Hematopoietic multipotent progenitor cell treated with erythropoietin and hydrocortisone succinate and interleukin-3 and kit ligand, for 6 days (in vitro differentiated cells): ENCODE measurements at places on chromosomes 12 and 14.

DNA sequence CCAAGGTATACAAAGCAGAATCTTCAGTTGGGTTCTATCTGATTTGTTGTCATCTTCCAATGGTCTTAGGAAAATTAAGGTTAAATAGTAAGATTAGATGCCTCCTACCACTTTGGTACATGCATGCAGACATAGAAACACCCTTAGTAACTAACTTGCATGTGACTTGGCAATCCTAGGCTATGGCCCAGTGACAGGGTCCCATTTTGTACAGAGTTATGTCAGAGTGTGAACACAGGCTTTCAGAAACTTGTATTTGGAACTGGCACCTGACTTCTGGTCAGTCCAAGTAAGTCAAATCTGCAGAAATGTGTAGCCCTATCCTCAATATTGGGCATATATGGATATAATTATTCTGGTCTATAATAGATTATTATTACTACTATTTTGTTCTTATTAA, 53.1 kb downstream of the DAD1 start:
- DNase-seq = no peak

DNA sequence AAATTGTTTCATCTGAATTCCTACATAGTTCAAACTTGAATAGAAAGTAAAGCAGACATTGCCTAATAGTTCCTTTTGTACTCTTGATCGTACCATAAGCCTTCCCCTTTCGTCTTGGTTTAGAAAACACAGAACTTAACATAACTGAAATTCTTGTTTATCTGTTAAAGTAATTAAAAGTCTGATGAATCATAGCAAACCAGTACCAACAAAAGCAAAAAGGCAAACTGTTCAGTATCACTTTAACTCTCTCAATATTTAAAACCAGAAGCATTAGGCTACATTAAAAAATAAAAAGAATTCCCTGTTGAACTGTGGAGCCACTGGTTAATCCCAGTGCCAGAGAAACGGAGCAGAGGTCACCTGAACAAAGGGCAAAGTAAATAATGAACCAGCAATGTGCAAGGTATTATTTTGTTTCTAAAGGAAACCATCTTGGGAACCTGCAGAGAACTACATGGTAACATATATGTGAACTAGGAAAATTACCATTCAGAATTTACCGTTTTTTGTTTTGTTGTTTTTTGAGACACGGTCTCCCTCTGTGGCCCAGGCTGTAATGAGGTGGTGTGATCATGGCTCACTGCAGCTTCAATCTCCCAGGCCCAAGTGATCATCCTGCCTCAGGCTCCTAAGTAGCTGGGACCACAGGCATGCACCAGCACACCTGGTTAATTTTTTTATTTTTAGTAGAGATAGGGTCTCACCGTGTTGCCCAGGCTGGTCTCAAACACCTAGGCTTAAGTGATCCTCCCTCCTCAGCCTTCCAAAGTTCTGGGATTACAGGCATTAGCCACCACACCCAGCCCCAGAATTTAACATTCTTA, 17.1 kb upstream of the HIGD1C start:
- peak; percentile 50 for DNase-seq

DNA sequence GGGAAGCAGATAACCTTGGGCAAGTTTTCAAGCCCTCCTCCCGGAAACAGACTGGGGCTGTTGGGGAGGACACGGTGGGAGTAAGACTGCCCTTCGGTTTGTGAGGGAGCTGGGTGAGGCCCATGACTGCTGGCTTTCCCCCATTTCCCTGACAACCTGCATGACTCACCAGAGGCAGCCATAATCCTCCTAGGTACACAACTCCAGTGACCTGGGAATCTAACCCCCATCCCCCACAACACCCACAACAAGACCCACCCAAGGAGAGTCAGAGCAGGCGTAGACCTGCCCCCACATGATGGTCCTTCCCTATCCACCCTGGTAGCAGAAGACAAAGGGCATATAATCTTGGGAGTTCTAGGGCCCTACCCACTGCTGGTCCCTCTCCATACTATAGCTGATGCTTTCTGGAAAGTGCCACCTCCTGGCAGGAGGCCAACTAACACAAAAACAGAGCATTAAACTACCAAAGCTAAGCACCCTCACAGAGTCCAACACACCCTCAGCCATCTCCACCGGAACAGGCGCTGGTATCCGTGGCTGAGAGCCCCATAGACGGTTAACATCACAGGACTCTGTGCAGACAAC, 14.8 kb downstream of the DDX24 start:
- DNase-seq = no peak

GRCh38 chr14:70121521-70121920, 67.2 kb downstream of the SLC8A3 start:
- DNase-seq = no peak

- no peak for DNase-seq
Measured at GRCh38 chr12:34288963-34289345, 266.7 kb downstream of the ALG10 start.

DNA sequence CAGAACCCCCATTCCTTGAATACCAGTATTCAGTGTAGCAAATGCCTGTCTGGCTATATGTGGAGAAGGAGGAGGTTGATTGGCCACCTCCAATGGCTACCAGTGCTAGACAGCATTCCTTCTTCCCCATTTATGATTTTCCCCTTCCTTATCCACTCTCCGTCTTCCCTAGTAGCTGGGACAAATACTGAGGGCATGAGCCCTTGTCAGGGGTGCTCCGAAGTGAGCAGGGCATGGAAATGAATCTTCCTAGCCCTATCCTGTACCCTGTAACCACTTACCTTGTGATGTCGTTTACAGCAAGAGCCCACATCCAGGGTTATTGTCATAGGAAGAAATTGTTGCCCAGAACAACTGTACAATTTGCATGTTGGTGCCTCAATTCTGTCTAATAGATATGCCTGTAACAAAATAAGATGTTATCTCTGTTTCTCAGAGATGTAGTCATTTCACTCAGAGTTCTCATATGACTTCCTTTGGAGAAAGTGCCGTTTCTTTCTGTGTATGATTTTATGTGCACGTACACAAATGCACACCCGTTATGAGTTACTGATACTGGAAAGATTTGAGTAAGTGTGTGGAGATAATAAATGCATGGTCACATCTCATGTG, 423.7 kb downstream of the EGLN3 start:
- DNase-seq = no peak

GRCh38 chr14:79475887-79476532, 735.3 kb downstream of the DIO2 start:
- no peak for DNase-seq

GRCh38 chr14:23040100-23040499, 1.9 kb upstream of the PSMB11 start:
- no peak for DNase-seq

DNA sequence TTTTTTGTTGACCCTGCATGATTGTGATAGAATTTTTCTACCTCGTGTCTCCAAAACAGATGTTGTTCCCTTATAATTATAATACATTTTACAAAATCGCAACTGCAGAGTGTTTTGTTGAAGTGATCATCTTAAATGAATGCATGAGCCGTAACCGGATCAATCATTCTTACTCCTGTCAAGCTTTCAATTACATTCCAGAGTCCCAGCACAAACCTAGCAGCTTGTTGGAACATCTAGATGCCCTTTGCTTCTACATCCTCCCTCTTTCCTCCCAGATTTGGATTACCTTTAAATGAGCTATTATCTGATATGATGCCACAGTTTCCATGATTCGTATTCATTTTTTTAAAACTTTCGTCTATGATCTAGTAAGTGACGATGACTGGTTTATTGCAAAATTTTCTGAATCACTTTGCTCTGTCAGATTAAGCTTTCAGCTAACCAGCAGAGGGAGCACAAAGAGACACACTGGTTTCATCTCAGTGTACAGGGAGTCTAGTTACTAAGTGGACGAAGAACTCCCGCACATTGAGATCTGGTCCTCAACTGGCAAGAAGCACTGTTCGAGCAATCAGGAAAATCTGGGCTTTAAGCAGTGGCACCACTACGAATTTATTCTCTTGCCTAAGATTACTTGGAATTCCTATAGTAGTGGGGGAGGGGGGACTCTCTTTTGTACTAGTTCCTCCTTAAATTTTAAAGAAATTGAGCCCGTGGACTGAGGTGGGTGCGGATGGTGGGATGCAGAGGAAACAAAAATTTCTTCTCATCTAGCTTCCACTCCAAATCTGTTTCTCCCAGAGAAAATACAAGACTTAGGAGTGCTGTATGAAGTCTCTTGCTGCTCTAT, 40.9 kb downstream of the TSHR start:
- DNase-seq = peak; percentile 92

DNA sequence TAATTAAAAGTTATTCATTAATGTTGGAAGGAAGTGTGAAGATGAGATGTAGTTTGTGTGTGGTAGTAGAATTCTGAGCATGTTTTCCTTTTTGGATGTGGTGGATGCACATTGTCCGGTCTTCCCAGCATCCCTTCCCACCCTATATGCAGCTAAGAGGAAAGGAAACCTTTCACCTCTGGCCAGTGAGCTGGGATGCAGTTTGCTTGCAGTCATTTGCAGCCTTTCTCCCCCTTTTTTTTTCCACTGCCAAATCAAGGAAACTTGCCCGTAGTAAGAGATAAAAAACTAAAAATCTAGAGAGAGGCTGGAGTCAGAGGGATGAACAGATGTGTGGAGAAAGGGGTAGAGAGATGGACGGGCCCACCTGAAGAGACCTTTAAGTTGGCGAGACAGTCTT, 72.5 kb upstream of the SLC38A2 start:
- DNase-seq = no peak

DNA sequence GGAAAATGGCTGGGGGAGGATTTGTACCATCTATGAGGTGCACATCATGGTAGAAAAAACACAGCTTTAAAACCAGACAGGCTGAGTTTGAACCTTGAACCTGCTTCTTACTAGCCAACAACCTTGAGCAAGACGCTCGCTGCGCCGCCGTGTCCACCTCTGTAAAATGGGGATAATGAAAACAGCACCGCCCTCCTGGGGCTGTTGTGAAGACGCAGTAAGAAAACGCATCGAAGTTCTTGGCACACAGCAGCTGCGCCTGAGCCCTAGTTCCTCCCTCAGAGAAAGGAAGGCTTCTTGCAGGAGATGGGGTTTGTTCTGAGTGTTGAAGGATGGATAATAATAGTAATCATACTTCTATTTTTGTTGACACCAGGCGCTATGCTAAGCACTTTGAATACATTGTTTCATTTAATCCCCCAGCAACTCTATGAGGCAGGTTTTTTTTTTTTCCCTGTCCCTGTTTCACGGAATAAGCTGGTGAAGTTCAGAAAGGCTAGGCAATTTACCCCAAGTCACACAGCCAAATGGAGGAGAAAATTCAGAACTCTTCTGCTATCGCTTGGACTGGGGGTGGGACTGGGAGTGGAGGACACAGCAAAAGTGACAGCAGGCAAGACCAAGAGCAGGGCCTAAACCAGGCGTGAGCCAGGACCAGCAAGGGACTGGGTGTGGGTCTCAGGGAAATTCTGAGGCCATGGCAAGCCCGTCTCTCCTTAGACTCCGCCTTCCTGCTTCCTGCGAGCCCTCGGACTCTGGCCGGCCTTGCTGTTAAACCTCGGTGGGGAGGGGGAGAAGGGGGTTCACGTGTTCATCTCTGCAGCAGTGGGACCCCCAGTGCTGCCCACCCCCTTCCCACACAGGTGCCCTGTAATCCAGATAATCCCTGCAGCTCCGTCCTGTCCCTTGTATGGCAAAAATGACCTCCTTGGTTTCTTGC, 97.5 kb downstream of the LRRC74A start:
- DNase-seq = no peak

- DNase-seq = peak; percentile 69
Measured at GRCh38 chr12:47205532-47206449, 126.0 kb upstream of the AMIGO2 start.

DNA sequence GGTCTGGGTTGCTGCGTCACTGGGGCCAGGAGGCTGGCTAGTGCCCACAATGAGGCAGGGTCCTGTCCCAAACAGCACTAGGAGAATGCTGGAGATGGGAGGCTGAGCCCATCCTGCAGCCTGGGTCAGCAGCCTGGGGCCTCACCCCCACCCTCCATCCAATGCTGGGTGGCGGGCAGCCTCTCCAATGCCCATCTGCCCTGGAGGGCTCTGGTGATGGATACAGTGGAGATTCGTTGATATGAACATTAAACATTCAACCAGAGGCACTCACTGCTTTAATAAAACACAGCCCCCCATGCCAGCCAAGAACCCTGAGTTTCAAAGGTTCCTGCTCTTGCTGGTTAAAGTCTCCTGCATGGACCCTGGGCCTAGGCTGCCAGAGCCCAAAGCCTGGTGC, 19.5 kb upstream of the HHIPL1 start:
- DNase-seq = no peak

GRCh38 chr12:4908684-4909409, 858 bp upstream of the KCNA1 start:
- peak; percentile 12 for DNase-seq

DNA sequence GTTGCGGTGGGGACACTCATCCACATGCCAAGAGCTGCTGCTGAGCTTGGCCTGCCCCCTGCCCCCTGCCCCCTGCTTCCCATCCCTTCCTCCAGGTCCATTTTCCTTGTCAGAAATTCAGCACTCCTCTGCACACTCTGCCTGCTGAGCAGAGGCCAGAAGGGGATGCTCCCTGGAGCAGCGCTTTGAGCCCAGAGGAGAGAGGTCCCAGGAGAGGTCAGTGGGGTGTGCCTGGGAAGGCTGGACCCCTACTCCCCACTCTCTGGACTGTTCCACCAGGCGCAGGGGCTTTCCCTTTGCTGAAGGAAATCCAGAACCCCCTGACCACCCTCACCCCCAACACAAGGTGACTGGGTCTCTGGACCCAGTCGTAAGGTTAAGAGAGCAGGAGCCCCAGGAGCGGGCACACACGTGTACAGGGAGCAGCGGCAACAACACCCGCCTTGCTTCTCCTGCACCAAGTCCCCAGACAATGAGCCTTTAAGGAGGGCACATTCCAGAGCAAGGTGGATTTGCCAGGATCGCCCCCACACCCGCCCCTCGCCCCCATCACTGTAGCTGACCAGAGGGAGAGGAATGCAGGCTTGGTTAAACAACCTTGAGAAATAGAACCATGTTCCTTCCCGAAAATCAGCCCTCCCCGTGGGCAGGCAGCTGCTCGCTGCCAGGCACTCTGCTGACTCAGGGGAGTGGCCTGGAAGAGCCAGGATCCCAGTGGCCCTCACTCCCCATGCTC, 30.7 kb downstream of the ISCA2 start:
- DNase-seq = no peak

DNA sequence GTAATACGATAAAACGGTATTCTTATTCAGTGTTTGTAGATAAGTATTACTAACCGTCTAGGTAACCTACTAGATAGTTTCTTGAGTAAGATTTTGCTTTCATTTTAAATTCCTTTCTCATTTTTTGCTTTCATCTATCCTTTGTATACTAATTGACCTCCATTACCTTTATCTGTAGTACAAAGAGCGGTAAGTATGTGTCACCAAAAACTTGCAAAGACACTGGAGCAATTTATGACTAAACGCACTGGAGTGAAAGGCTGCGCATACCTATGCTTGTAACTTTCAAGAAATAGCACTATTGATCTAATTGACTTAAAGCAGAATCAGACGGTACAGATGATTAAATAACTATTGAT, 1.7 kb downstream of the ARHGAP5 start:
- peak; percentile 25 for DNase-seq
